ENCODE measurements at places on chromosomes 5 and 9.

DNA sequence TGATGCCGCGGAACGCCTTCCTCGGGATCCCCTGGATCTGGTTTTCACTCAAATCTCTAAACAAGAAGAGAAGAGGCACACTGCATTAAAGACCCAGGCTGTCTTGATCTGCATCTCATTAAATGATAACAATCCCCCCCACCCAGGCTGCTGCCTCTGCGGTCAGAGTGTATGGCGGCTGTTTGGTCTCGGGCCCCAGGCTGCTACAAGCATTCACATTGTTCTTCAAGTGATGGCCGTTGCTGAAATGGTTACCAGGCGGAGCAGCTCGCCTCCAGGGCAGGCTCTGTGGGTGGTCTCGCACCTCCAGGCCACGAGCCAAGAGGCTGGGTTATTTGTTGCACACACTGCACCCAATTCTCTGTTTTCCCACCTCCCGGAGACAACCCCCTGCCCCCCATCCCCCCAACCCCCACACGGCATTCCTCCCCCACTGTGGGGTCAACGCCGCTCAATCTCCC, 304.1 kb upstream of the PANK3 start:
- no peak for DNase-seq

GRCh38 chr5:1570975-1571374, 47.2 kb upstream of the LPCAT1 start:
- DNase-seq, result no peak

- no peak for DNase-seq
These were observed 100.1 kb downstream of the ADAMTS16 start for GRCh38 chr5:5240234-5240633.

DNA sequence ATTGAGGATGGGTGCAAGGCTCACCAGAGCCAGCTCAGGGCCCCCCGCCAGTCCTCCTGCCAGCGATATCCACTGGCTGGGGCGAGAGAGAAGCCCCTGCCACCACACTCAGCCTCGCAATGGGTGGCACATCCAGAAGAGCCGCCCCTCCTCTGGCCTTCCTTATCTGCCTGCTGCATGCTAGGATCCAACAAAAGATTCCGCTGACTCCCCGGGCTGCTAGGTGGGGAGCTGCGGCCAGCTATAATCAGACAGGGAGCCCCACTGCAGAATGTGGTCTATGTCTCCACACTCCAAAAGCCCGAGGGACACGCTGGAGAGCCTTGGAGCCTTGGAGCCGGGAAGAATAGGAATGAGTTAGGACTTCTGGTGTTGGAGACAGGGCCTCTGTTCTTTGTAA, 32.8 kb downstream of the COL23A1 start:
- no peak for DNase-seq

- DNase-seq, result peak; percentile 22
These were observed 34.1 kb upstream of the RAPGEF1 start for GRCh38 chr9:131773911-131774379.

- no peak for DNase-seq
These were observed 94.5 kb upstream of the CD180 start for GRCh38 chr5:67291066-67291465.

GRCh38 chr9:127907867-127908659, 8.7 kb upstream of the ST6GALNAC6 start:
- DNase-seq, result no peak

- no peak for DNase-seq
These were observed 15.8 kb downstream of the TNIP1 start for GRCh38 chr5:151064916-151065499.

- DNase-seq, result no peak
These were observed 169.7 kb downstream of the NPR3 start for GRCh38 chr5:32880796-32881195.

DNA sequence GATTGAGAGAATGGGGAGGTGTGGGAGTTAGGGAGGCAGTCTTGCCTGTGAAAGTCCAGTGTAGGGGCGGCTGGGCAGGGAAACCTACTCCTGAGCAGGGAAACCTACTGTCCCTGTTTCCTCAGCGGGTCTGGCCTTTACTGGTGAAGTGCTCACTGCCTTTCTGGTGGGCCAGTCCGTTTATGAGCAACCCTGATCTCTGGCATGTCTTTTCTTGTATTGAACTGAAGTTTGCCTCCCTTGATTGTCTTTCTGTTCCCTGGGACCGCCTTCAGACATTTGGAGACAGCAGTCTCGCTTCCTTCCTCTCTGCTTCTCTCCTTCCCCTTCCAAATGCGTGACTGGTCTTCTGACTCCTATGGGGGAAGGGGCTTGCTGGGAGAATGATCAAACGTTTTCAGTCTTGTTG, 2.9 kb downstream of the SNX18 start:
- DNase-seq, result no peak

GRCh38 chr9:75892216-75892911, 1.9 kb downstream of the PCSK5 start:
- DNase-seq, result peak; percentile 25

DNA sequence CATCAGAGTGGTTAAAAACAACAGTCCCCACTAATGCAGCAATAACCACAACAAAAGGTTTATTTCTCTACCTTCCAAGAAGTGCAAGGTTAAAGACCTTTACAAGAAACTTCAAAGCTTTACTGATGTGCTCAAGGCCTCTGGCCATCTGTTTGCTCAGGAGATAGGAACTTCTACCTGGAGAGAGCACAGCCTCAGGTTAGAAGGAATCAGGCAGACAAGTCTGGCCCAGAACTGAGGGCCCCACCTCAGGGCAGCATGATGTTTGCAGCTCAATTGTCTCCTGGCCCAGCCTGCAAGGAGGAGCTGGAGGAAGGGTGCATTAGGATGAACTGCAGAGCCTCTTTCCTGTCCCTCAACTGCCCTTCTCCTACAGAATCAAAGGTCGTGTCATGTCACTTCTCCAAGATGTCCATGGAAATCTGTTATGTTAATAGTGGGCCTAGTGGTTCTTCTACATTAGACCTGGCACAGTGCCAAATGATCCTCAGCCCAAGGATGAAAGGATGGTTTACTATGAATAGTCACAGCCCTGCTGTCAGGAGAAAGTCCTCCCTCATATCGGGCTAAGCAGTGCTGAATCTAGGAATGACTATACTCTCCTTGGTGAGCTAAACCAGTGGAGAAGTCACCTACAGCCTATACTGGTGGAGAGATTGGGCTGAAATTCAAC, 98.9 kb upstream of the NTRK2 start:
- DNase-seq, result no peak

DNA sequence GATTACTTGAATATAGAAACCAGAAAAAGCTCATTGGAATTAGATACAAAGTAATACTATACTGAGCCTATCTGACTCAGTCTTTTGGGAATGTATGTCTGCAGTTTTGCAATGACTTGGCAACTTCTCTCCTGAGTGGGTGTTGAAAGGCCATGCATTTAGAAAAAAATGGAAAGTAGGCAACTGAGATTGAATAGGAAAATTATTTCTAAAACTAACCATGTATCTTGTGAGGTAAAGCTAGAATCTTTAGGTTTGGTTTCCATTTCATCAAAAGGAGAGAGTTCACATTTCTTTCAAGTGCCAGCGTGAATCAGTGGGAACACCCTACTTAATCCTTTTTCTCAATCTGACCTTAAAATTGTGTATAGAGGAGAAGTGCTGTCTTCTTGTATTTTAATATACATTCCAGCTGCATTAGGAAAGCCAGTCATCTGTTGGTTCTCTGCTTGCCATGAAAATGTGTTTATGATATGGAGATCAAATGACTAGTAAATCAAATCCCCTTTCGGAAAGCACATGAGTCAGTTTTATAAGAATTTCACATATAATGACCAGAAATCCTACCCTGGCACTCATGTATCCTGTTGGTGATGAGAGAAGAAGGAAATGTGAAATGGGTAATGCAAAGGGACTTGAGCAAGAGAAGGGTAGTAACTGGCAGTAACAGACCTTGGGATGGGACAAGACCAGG, 30.4 kb downstream of the NFX1 start:
- DNase-seq, result no peak

- peak; percentile 29 for DNase-seq
These were observed 20.6 kb downstream of the TPPP start for GRCh38 chr5:672329-673160.

- DNase-seq, result no peak
These were observed 180.9 kb downstream of the NR3C1 start for GRCh38 chr5:143222287-143223231.

- peak; percentile 93 for DNase-seq
These were observed at the start of gene GRPEL2 for GRCh38 chr5:149345147-149345891. Gene GRPEL2, plus strand, starts transcription at chr5:149345499. Its CDS starts 41 bp downstream, at chr5:149345540.

- DNase-seq, result no peak
These were observed 6.6 kb downstream of the LMAN2 start for GRCh38 chr5:177344891-177345290.

DNA sequence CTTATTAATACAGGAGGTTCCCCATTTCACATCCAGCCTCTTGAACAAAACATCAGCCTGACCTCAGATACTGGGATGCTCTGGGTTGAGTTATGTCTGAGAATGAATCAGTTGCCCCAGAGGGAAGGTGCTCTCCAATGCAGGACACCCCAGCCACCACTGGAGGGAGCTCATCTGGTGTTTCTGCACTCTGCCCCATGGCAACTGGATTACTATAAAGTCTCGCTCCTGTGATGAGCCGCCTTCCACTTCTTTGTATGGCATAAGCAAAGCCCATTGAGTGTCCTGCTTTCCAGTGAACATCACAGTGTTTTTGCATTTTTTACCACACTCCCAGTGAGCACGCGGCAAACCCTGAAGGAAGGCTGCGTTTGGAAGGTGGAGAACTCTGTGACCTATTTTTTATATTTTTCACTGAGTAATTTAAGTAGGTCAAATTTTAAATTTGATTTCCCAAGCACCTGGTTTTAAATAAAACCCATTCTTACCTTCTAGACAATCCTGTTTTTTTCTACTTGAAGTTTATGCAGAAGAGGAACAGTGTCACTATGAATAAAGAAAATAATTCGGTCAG, 176.9 kb upstream of the WWC1 start:
- DNase-seq, result peak; percentile 41

GRCh38 chr5:52875827-52876226, 88.1 kb downstream of the ITGA1 start:
- DNase-seq, result no peak

DNA sequence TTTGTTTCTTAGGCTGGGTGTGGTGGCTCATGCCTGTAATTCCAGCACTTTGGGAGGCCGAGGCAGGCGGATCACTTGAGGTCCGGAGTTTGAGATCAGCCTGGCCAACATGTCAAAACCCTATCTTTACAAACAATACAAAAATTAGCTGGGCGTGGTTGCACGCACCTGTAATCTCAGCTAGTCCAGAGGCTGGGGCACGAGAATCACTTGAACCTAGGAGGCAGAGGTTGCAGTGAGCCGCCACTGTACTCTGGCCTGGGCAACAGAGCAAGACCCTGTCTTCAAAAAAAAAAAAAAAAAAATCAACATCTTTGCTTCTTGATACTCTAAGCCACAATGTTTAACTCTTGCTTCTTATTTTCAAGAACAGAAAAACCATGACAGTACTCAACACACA, 16.1 kb downstream of the UBAP2 start:
- no peak for DNase-seq

- DNase-seq, result no peak
These were observed 182.4 kb downstream of the IRX1 start for GRCh38 chr5:3778000-3778550.

- no peak for DNase-seq
These were observed 14.8 kb upstream of the COL5A1 start for GRCh38 chr9:134626571-134627416.

DNA sequence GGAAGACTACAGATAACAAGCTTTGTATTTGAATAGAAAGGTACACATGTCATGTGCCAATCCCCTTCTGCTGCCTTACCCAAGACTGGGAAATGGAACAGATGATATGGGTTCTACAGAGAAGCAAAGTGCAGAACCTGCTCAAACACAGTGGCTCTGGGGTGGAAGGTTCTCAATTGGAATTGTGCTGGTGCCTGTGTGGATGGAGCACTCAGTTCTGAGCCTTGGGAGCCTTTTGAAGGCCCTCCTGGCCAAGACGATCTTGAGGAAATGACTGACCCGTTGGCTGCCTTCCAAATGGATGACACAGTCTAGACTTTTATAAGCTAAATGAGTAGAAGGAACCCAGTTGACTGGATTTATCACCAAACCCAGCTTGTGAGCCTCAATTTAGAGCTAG, 4.2 kb upstream of the PRSS3 start:
- no peak for DNase-seq
